NCI-H524 (cell line): ENCODE measurements at places on chromosomes 3 and 15.

DNA sequence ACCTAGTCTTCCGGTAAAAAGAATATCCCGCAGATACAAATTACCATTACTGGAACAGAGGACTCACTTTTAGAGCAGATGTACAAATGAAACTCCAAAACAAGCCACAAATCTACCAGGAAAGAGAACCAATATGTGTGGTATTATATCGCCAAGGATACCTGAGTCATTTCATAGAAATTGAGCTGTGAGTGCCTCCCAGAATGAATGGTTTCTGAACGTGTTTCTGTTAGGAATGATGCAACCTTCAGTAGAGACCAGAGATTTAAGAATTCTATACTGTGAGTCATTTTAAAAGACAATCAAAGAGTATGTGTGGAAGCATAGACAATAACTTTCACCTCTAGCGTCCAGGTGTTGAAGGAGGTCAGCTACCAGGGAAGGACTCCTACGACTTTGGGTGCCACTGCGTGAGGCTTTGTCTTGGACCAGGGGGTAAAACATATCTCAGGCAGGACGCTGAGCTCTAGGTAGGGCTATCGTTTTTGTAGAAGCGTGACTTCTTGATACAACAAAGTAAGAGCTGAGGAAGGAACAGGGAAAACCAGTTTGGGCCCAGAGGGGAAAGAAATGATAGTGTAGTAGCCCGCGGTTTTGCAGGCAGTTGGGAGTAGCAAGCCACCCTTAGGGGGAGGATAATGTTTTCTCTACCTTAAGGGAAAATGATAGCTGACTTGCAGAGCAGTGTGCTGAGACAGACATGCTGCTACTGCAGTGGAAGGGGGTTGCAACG lies 210.4 kb downstream of the TP63 start:
- no peak for DNase-seq

DNA sequence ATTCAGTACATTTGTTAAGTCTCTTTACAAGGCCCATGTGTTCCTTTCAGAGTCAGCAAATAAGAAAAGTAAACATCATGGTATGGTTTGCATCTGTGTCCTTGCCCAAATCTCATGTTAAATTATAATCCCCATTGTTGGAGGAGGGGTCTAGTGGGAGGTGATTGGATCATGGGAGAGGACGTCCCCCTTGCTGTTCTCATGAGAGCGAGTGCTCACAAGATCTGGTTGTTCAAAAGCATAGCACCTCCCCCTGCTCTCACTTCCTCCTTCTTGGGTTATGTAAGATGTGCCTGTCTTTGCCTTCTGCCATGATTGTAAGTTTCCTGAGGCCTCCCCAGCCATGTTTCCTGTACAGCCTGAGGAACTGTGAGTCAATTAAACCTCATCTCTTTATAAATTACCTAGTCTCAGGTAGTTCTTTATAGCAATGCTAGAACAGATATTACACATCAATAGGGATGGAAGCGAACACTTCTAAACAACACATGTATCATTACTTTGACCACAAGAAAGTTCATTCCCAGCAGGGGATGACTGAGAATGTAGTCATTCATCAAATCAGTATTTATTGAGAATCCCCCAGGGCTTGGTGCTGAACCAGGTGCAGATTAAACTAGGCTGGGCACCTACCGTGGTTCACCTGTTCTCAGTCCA lies 4.1 kb downstream of the EFCAB12 start:
- no peak for DNase-seq

DNA sequence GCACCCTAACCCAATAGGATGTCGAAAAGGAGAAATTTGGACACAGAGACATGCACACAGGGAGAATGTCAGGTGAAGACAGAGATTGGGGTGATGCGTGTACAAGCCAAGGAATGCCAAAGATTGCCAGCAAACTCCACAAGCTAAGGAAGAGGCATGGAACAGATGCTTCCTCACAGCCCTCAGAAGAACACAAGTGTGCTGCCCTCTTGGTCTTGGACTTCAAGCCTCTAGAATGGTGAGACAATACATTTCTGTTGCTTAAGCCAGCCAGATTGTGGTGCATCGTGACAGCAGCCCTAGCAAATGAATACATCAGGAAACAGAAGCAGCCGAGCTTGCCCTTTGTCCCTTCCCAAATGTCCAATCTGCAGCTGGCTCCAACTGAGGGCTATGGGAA lies 23.7 kb upstream of the ARL8B start:
- no peak for DNase-seq

GRCh38 chr3:41258239-41258800 lies 59.0 kb downstream of the CTNNB1 start:
- DNase-seq = no peak

GRCh38 chr15:83306561-83306960 lies 22.1 kb upstream of the BNC1 start:
- no peak for DNase-seq

GRCh38 chr3:180528843-180529242 lies 73.1 kb upstream of the TTC14 start:
- no peak for DNase-seq

DNA sequence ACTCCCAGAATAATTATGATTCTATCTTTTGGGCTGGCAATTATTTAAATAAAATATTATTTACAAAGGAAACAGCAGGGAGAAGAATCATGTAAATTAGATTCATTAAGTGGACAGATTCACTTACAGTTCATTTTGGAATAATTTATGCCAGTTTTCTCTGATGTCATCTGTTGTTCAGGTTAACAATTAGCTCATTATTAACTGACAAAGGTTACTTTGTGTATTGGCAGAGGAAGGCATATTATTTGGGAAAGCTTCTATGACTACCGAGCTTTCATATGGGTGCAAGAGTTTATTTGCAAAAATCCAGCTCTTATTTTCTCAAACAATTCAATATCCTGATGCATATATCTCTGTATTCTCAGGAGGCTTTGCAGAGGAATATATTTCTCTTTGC lies 224.4 kb downstream of the CHST2 start:
- DNase-seq = no peak

- DNase-seq = no peak
These were observed 801 bp upstream of the CDAN1 start for GRCh38 chr15:42737529-42738328.

GRCh38 chr15:68470976-68471375 lies 39.0 kb upstream of the ITGA11 start:
- no peak for DNase-seq

DNA sequence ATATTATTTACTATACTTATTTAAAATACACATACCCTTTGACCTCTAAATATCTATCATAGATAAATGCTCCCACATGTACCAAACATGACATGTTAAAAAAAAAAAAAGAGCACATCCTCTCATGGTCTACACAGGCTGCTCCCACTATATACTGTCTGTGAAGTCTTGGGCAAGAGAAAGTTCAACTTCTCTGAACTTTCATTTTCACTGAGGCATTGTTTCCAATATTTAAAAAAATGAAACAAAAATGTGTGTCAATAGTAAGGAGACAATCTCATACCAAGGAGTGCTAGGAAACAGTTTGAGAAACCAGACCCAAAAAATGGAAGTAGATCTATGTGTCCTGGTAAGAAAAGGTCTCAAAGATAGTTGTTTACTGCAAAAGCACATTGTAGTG lies 29.3 kb downstream of the SLC4A7 start:
- DNase-seq = no peak

- DNase-seq = no peak
These were observed 17.1 kb upstream of the RFC4 start for GRCh38 chr3:186823386-186823785.

GRCh38 chr3:67635257-67635656 lies 19.2 kb downstream of the SUCLG2 start:
- DNase-seq = no peak

DNA sequence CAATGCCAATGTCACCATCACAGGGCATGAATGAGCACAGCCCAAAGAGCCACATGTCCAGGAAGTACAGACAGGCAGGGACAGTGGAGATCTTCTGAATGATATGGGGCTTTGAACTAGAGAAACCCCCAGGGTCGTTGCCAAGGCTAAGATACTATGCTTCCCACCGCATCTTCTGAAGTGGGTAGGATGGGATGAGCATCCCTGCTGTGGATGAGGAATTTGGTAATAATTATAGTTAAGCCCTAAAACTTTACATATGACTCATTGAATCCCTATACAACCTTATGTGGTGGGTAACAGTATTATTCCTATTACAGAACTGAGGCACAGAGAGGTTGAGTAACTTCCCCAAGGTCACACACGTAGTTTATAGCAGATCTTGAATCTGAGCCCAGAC lies 44.2 kb downstream of the WNT5A start:
- DNase-seq = no peak

DNA sequence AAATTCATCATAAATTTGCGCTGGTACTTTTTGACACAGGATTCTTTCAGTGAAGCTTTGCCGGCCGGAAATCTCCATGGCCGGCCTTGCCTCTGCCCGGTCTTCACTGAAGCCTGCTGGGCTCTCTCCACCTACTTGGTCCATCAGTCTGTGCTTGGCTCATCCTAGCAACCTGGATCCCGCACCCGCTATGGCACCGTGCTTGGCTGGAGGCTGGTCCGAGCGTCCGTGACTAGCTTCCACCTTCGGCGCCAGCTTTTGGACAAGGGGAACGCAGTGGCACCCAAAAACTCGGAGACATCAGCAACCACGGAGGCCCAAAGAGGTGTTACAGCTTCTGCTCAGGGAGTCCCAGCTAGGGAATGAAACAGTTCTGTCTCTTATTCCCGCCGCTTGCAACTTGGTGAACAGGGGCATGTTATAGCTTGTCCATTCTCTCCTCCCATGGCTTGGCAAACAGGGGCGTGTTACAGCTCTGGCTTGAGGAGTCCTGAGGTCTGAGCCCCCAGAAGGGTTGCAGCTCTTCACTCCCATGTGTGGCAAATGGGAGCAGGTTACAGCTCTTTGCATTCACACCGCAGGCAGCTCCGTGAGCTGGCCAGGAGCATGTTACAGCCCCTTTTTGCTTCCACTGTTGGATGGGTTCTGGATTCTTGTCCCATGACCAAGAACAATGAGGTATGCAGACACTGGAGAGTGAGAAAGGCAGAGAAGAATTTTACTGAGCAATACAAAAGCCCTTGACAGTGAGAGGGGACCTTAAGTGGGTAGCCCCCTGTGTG lies 204.2 kb downstream of the DIPK2A start:
- no peak for DNase-seq

DNA sequence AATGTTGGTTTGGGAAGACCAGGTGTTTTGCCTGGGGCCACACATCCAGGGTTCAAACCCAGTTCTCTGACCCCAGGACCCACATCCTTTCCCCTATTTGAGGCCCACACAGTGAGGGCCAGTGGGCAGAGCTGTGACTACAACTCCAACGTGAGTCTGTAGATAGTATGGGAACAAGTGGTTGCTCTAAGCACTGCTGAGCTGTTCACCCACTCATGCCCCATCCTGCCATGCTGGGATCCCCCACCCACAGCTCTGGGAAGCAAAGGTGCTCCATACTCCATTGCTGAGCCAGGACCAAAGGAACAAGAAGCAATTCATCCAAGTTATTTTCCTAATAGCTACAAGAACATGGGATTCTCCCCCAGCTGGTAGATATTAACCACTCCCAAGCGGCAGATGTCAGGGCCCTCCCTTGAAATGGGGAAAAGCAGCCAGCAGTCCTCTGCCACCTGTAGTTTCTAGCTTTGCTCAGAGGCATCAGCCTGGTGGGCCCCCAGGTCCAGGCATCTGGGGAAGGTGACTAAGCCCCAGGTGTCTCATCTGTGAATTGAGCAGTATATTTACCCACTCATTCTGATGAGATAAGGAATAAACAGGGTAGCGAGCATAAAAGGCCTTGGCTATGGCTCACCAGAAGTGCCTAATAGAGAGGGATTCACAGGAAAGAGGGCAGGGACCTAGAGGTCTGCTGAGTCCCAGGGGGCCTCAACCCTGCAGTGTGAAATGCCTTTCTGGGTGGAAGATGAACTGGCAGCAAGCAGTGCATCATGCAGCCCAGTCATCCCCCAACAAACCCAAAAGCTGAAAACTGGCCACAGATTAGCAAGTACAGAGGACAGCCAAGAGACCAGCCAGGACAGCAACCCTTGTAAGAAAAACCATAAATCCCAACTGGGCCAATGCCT lies 33.4 kb downstream of the POC1A start:
- DNase-seq = peak; percentile 2

DNA sequence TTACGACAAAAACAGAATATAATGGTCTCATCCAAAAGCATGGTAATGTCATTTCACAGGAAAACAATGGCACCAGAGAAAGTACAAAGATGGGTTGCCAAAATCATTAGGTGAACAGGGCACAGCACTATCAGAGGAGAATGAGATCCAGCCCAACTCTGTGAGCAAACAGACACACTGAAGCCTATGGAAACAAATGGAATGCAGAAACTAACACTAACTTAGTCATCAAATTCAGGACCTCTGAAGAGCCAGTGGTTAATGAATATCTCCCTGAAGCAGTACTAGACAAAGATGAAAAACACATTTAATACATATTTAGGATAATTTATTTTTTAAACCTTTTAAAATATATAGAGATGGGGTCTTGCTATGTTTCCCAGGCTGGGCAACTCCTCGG lies 14.6 kb upstream of the RPS17 start:
- no peak for DNase-seq

- no peak for DNase-seq
These were observed 719 bp upstream of the SRPRB start for GRCh38 chr3:133804896-133805295.

- no peak for DNase-seq
These were observed 36.2 kb downstream of the SEMA5B start for GRCh38 chr3:122991236-122991985.

DNA sequence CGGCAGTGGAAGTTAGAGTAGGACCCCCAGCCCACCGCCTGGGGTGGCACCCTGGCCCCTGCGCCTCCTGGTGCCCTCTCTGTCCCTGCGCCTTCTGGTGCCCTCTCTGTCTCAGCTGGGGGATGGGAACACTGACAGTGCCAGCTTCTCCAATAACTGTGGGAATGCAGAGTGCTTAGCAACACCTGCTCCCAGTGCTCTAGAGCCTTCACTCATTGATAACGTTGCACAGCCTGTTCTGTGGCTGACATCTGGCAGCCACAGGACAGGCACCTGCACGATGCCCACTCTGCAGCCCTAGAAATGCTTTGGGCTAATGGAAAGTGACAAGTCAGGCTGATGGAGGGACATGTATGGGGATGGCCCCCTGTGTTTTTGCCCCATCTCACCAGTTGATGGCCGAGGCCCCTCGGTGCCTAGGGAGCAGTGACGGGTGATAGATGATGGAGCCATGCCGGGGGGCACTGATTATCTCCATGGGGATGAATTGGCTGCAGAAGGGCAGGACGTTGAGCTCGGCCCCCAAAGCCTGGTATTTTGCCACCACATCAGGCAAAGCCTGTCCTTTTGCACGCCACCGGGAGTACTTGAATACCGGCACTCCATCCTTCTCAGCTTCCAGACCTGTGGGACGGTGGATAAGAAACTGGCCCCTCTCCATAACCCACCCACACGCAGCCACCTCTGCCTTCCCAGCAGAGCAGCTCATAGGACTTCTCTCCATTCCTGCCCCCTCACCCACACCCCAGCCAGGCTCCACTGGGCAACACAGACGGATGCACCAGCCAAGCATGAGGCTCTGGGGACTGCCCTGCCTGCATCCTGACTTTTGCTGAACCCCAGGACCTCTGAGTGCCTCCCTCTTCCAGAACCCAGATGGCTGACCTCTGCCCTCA lies 22.1 kb downstream of the ALDH1L1 start:
- peak; percentile 64 for DNase-seq

DNA sequence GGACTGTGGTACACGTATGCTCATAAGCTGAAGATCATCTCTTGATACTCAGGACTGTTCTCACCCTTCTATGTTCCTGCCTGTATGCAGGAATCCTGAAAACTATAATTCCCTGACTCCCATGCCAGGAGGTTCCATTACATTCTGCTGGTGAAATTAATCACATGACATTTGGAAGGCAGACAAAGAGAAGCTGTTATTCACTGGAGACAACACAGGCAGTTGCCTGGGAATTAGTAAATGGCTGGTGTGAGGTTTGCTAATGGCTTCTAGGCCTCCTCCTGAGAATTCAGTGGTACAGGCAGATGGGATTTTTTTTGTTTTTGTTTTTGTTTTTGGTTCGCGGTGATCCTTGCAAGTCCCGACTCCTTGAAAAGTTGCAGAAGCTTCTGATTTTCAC lies 91.4 kb downstream of the CTNNB1 start:
- DNase-seq = no peak
